ENCODE measurements at places on chromosomes 16 and 17. TPM values are rescaled to one million over a fixed set of nuclear protein-coding genes. Genes with fewer than 3 reads are reported as not detected.

The FAM171A2 gene
- total RNA-seq = 0.16 TPM

The NLRC3 gene
- 95.4 TPM for total RNA-seq

The TBC1D3D gene
- total RNA-seq = not detected

The TAC4 gene
- total RNA-seq = not detected

The MYH8 gene
- total RNA-seq = not detected

The SOX15 gene
- total RNA-seq = 0.50 TPM

The APOBR gene
- total RNA-seq = 24.0 TPM

The VPS25 gene
- 68.9 TPM for total RNA-seq

The GCGR gene
- 0.07 TPM for total RNA-seq

The ZFPM1 gene
- 11.5 TPM for total RNA-seq

The HBA1 gene
- not detected for total RNA-seq

The KRTAP17-1 gene
- total RNA-seq = not detected

The DPEP3 gene
- total RNA-seq = not detected

The TEKT1 gene
- total RNA-seq = not detected

The ZNF747 gene
- total RNA-seq = 12.7 TPM

The ITGB3 gene
- total RNA-seq = 1.9 TPM

The IKZF3 gene
- total RNA-seq = 23.1 TPM

The MYL4 gene
- not detected for total RNA-seq

The C16orf96 gene
- total RNA-seq = 0.16 TPM

The CCL2 gene
- total RNA-seq = not detected

The RNF222 gene
- total RNA-seq = not detected

The CCDC200 gene
- total RNA-seq = not detected

The SLC47A1 gene
- total RNA-seq = not detected

The ZACN gene
- 0.18 TPM for total RNA-seq

The SUPT6H gene
- total RNA-seq = 84.3 TPM

The TBC1D3G gene
- not detected for total RNA-seq

The CASKIN1 gene
- 0.16 TPM for total RNA-seq

The GNPTG gene
- total RNA-seq = 34.6 TPM

The WFIKKN1 gene
- total RNA-seq = 0.77 TPM

The CTRB1 gene
- not detected for total RNA-seq

The KCNJ16 gene
- not detected for total RNA-seq

The CETP gene
- total RNA-seq = not detected

The ANKS3 gene
- total RNA-seq = 12.8 TPM

Data from T-helper 2 cell treated with Interferon-gamma antibody and Interleukin-4, amounts not matched to agents 100 ng/mL and 5 ng/mL, for 36 hours (primary cell).